Osteoblast (primary cell): ENCODE measurements at places on chromosomes 6 and 20. TPM values are rescaled to one million over a fixed set of nuclear protein-coding genes. Genes with fewer than 3 reads are reported as not detected.

GRCh38 chr6:155055729-155056128 is 60.6 kb downstream of the TIAM2 start:
- no peaks in the 10 kb centered on the region for H3K27me3 ChIP-seq
- no peak for DNase-seq
- H3K4me3 ChIP-seq = no peak overlapping the region
- no peak overlapping the region for H3K27ac ChIP-seq
- H3K36me3 ChIP-seq = no peaks in the 10 kb centered on the region

GRCh38 chr6:163717106-163717764 is 302.7 kb downstream of the QKI start:
- no peaks in the 10 kb centered on the region for H3K27me3 ChIP-seq
- H3K4me1 ChIP-seq = no peaks in the 10 kb centered on the region
- H3K27ac ChIP-seq = no peak overlapping the region

GRCh38 chr6:130029163-130029562 is 10.8 kb downstream of the L3MBTL3 start:
- no peaks in the 10 kb centered on the region for H3K27me3 ChIP-seq
- H3K4me3 ChIP-seq = no peak overlapping the region
- H3K4me1 ChIP-seq = peaks cover 4% of the 10 kb centered on the region
- DNase-seq = no peak
- no peak overlapping the region for H3K27ac ChIP-seq

GRCh38 chr6:112044196-112044595 is 9.7 kb upstream of the CCN6 start:
- peak overlapping the region; percentile 100 for H3K27ac ChIP-seq
- no peaks in the 10 kb centered on the region for H3K27me3 ChIP-seq

GRCh38 chr6:130967502-130968445 is 95.3 kb downstream of the EPB41L2 start:
- H3K27ac ChIP-seq = peak overlapping the region; percentile 77
- no peaks in the 10 kb centered on the region for H3K36me3 ChIP-seq
- no peak for DNase-seq
- peaks cover 59% of the 10 kb centered on the region for H3K4me1 ChIP-seq
- H3K4me3 ChIP-seq = peak overlapping the region; percentile 5

DNA sequence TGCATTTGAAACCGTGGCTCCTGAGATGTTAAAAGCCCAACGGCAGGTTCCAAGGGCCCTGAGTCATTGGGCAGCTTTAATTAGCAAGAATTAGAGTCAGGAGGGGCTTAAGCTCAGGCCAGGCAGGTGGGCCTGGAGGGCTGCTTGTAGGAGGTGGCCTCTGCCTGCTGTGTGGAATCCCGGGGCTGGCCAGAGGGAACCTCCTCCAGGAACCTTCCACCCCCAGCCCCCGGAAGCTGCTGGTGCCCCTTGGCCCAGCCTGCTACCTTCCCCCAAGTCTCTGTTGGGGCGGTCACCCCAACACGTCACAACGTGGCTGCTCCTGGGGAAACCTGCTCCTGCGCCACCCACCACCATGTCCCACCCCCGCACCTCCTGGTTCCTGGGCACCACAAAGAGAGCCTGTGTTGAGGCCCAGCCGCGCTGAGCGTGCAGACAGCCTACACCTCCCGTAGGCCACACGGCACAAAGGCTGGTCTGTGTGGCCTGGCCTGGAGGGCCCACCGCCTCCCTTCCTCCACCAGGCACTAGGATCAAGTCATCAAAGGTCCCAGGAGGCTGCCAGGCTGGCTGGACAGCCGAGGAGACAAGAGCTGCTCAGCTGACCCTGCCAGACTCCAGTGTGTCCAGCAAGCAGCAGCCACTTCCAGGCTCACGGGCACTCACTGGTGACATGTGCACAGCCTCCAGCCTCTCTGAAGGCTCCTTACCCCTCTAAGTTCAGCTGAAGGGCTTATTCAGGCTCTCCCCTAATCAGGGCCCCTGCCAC is 86.3 kb downstream of the SNX5 start:
- no peaks in the 10 kb centered on the region for H3K27me3 ChIP-seq
- H3K4me1 ChIP-seq = peaks cover 3% of the 10 kb centered on the region
- no peaks in the 10 kb centered on the region for H3K36me3 ChIP-seq
- peak; percentile 39 for DNase-seq

DNA sequence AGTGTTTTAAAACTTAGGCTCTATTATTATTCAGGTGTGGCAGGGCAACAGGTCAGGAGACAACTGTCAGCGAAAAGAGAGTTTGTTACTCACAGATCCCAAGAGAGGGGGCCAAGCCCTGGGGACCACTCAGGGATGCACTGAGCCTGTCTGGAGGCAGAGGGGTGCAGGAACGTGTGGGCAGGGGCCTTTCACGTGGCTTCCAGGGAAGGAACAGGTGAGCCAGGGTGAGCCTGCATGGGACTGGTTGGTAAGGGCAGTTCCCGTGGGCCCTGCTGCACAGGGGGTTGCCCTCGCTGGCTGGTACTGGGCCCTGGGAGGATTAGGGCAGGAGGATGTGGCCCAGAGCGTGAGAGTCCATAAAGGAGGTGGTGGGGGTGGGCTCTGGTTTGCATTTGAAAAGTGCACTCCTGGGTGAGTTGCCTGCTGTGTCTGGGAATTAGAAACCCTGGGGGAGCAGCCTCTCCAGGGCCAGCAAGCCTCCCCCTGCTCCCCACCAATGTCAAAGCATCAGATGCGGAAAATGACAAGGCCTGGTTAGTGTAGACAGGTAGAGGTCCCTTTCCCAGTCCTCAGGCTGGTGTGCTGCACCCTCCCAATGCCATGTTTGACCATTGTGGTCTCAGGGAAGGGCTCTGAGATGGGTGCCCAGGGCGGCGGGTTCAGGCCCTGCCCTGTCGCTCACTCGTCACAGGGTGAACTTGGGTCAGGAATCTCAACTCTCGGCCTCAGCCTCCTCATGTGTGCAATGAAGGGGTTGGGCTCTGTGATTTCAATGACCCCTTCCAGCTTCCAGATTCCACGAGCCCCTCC is 127.4 kb upstream of the RPS6KA2 start:
- peaks cover 5% of the 10 kb centered on the region for H3K4me1 ChIP-seq
- peaks cover 18% of the 10 kb centered on the region for H3K27me3 ChIP-seq
- H3K27ac ChIP-seq = no peak overlapping the region
- peak; percentile 84 for DNase-seq

GRCh38 chr6:130962966-130963365 is 100.1 kb downstream of the EPB41L2 start:
- H3K27ac ChIP-seq = no peak overlapping the region
- no peaks in the 10 kb centered on the region for H3K27me3 ChIP-seq
- DNase-seq = no peak

- H3K4me1 ChIP-seq = no peaks in the 10 kb centered on the region
- H3K36me3 ChIP-seq = no peaks in the 10 kb centered on the region
- no peaks in the 10 kb centered on the region for H3K27me3 ChIP-seq
- no peak overlapping the region for H3K4me3 ChIP-seq
Measured at GRCh38 chr6:151300267-151300991, 60.7 kb downstream of the AKAP12 start.

DNA sequence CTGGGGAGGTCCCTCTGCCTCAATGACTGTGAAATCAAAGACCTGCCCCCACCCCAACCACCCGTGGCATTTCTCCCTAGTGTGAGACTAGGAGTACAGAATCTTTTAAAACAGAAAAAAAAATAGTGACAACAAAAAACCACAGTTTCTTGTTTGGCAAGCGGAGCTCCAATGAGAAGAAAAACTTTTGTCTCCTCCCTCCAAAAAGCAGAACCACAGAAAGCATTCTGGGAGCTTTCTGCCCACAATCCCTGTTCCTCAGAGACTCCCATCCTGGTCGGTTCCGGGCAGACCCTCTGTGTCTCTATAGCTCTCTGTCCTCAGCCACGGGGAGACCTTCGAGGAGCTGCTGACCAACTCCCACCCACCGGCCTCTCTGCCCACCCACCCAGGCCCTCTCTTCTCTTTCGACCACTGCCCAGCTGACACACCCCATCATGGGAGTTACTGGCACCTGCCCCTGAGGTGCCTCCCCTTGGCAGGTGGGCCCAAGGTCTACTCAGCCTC is 4.9 kb downstream of the PREX1 start:
- H3K4me3 ChIP-seq = no peak overlapping the region
- H3K27ac ChIP-seq = no peak overlapping the region
- H3K27me3 ChIP-seq = peaks cover 4% of the 10 kb centered on the region
- DNase-seq = peak; percentile 80
- peaks cover 37% of the 10 kb centered on the region for H3K4me1 ChIP-seq

DNA sequence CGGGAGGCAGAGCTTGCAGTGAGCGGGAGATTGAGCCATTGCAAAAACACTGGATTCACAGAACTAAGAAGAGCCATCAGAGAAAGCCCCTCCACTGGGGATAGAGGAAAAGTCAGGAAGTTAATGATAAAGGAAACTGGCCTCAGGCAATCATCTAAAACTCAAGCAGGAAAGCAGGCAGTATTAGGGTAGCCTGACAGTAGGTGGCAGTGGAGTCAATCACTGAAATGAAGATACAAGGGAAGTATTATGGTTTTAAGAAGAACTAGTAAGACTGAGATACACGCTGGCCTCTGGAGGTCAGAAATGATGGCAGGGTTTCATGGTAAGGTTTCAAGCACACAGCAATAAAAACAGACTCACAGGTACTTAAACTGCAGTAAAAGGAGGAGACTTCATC is 578.3 kb downstream of the HACE1 start:
- DNase-seq = peak; percentile 3
- no peak overlapping the region for H3K27ac ChIP-seq
- no peaks in the 10 kb centered on the region for H3K27me3 ChIP-seq
- H3K4me3 ChIP-seq = no peak overlapping the region
- H3K4me1 ChIP-seq = no peaks in the 10 kb centered on the region

GRCh38 chr6:53611342-53611741 is 54.2 kb downstream of the KLHL31 start:
- no peak overlapping the region for H3K27ac ChIP-seq
- H3K27me3 ChIP-seq = no peaks in the 10 kb centered on the region
- H3K4me3 ChIP-seq = no peak overlapping the region

GRCh38 chr6:83047065-83047754 is 18.4 kb downstream of the UBE3D start:
- H3K36me3 ChIP-seq = no peaks in the 10 kb centered on the region
- no peaks in the 10 kb centered on the region for H3K4me1 ChIP-seq
- H3K27ac ChIP-seq = no peak overlapping the region
- no peak overlapping the region for H3K4me3 ChIP-seq

GRCh38 chr20:24537210-24537609 is 67.8 kb downstream of the SYNDIG1 start:
- no peaks in the 10 kb centered on the region for H3K4me1 ChIP-seq
- no peak overlapping the region for H3K27ac ChIP-seq
- peaks cover 2% of the 10 kb centered on the region for H3K27me3 ChIP-seq
- H3K4me3 ChIP-seq = no peak overlapping the region

- no peak for DNase-seq
- no peak overlapping the region for H3K27ac ChIP-seq
- H3K4me3 ChIP-seq = no peak overlapping the region
- peaks cover 19% of the 10 kb centered on the region for H3K4me1 ChIP-seq
- H3K36me3 ChIP-seq = no peaks in the 10 kb centered on the region
- peaks cover 21% of the 10 kb centered on the region for H3K27me3 ChIP-seq
Measured at GRCh38 chr20:48286601-48287000, 501.3 kb upstream of the SULF2 start.

GRCh38 chr20:63941282-63942081 is 14.7 kb downstream of the UCKL1 start:
- peaks cover 20% of the 10 kb centered on the region for H3K36me3 ChIP-seq
- no peaks in the 10 kb centered on the region for H3K27me3 ChIP-seq
- DNase-seq = peak; percentile 87
- H3K27ac ChIP-seq = no peak overlapping the region
- no peak overlapping the region for H3K4me3 ChIP-seq

Gene BCKDHB
- total RNA-seq = 18.8 and 21.2 TPM in 2 replicates

Gene CCM2L
- not detected in 2 replicates for total RNA-seq

Gene KCNK16
- total RNA-seq = not detected in 2 replicates

Gene PXMP4
- 5.1 and 6.5 TPM in 2 replicates for total RNA-seq

Gene ABHD16B
- total RNA-seq = not detected in 2 replicates

Gene PREX1
- total RNA-seq = 12.7 and 14.1 TPM in 2 replicates

Gene CD2AP
- 26.2 and 30.4 TPM in 2 replicates for total RNA-seq

Gene RCAN2
- total RNA-seq = 14.1 and 15.6 TPM in 2 replicates
